ENCODE measurements at places on chromosomes 6 and 20.

- DNase-seq, result no peak
These were observed 39.7 kb downstream of the SNX9 start for GRCh38 chr6:157862706-157863105.

GRCh38 chr20:51022803-51023616, at the start of gene KCNG1:
KCNG1 (minus strand) TSS chr20:51023107; CDS start chr20:51010338, 12,769 bp downstream.
- peak; percentile 52 for DNase-seq

GRCh38 chr6:99219788-99220187, 129.7 kb downstream of the FAXC start:
- DNase-seq, result no peak

- DNase-seq, result no peak
These were observed 265.4 kb upstream of the CDH4 start for GRCh38 chr20:60986506-60987156.

GRCh38 chr6:42819803-42820511, 38.1 kb downstream of the BICRAL start:
- DNase-seq, result no peak

DNA sequence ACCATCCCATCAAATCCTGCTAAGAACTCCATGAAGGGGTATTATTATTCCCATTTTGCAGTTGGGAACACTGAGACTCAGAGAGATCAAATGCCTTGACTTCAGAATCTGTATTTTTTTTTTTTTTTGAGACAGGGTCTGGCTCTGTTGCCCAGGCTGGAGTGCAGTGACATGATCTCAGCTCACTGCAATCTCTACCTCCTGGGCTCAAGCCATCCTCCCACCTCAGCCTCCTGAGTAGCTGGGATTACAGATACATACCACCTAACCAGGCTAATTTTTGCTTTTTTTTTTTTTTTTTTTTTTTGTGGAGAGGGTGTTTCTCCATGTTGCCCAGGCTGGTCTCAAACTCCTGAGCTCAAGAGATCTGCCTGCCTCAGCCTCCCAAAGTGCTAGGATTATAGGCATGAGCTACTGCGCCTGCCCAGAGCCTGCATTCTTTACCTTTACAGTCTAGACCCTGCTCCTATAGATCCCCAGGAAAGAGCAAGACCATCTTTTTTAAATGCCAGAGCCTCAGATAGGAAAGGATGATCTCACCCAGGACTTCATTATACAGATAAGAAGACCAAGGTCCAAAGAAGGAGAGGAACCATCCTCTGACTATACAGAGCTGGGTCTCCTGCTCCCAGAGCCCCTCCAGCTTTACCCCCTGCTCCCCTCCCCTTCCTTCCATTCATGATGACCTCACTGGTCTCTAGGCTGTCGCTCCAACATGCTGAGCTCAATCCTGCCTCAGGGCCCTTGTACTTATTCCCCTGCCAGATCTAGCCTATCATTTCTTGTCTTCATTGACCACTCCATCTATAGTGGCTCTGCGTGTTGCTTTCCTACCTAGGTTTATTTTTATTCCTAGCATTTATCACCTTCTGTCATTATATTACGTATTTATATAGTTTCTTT, 138.6 kb downstream of the CEBPB start:
- DNase-seq, result no peak

DNA sequence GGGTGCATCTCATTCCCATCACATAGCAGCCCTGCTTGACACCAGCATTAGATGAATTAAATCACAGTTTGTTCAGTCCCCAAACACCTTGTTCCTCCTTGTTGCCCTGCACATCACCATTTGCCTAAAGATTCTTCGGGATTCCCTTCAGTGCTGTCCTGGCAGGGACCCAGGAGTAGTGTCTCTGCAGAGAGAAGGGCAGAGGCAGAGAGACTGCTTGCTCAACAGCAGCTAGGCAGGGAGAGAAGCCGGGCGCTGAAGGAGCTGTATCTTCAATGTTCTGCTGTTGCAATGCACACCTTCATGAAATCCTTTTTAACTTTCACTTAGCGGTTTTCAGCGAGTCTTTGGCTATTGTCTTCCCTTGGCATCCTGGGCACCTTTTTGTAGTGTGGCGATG, 362.9 kb downstream of the FARS2 start:
- DNase-seq, result no peak

GRCh38 chr6:158487495-158487894, 72.4 kb upstream of the TMEM181 start:
- DNase-seq, result no peak

DNA sequence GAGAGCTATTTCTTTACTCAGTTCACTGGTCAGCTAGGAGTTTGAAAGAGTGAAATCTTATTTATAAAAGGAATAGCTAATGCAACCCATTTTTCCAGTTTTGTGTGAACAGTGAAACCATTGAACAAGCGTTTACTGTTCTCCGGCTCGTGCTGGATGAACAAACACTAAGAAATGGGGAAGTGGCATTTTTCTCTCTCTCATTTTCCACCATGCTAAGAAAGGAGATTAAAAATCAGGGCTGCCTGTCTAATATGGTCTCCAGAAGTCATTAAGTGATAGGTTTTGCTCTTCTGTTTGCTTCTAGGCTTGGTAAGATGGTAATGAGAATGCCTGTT, 774 bp upstream of the SFT2D1 start:
- no peak for DNase-seq

GRCh38 chr6:84652356-84653026, 111.9 kb downstream of the TBX18 start:
- DNase-seq, result peak; percentile 53

DNA sequence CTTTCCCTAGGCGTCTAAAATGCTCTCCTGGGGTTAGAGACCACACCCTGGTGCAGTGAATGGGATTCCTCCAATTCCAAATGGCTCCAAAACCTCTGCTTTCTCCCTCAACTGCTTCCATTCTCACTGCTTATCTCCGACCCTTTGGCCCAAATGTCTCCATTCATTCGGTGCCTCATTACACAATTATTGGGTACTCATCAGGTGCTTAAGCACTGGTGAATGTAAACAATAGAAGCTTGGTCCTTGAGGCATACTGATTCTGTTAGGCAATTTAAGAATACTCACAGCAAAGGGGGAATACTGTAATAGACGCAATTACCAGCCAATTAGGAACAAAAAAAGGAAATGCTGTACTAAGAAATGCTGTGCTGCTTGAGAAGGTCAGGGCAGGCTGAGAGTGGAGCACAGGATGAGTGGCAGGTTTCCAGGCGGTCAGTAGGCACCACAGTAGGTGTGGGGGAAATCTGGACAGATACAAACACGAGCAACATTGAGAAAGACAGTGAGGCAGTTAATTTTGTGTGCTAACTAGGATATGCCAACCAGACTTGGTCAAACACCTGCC, 23.0 kb downstream of the GMDS start:
- DNase-seq, result no peak

DNA sequence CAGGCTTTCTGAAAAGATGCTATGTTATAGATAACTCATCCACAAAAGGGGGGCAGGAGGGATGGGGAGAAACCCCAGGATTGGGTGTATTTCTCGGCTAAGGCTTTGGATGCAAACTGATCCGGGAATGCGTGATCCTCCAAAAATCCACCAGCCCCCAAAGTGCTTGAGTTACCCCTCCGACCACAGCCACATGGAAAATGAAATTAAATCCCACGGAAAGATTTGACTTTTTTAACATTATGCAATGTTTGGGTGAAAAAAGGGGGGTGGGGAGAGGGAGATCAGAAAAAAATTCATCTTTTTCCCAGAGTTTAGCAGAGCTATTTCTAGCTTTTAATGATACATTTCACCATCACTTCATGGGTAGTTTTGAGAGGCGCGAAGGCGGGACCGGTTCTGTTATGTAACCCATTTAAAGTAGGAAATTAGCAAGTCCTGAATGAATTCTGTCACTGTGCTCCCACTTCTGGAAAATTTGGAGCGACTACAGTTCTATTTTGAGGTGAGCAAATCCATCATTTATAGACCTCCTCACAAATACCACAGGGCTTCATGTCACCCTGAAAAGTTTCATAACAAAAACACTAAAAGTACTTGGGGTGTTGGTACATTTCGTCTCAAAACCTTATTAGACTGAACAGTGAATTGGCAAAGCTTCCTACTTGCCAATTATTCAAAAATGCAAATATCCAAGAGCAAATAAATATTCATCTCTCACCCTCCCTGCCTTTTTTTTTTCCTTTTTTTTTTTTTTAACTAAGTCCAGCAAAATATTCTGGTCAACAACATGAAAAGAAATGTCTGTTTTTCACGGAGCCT, 51.9 kb upstream of the NFATC2 start:
- no peak for DNase-seq

- DNase-seq, result no peak
These were observed 94.0 kb downstream of the SHLD1 start for GRCh38 chr20:5844063-5844681.

GRCh38 chr20:59937150-59937549, 3.0 kb downstream of the PPP1R3D start:
- no peak for DNase-seq

GRCh38 chr6:29099190-29099589, at the start of gene OR2J1:
OR2J1 (plus strand) TSS chr6:29099490; CDS start chr6:29100943, 1,453 bp downstream.
- no peak for DNase-seq

DNA sequence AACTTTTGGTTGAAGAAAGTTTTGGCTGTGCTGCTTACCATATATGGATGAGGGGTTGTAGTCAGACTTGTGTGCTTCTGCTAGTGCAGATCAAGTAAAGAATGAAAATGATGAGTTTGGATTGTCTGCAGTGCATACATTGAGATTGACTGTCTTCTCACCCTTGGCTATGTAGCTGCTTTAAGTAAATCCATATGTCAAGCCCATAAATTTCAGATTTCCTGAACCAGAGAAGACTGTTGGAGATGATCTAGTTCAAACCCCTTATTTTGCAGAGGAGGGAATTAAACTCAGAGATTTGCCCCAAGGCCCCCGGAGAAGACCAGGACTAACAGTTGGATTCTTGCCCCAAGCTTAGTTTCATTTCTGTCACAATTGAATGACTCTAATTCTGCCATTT, 67.2 kb downstream of the PKIB start:
- DNase-seq, result no peak

GRCh38 chr20:53922901-53923314, 147.5 kb downstream of the BCAS1 start:
- no peak for DNase-seq

DNA sequence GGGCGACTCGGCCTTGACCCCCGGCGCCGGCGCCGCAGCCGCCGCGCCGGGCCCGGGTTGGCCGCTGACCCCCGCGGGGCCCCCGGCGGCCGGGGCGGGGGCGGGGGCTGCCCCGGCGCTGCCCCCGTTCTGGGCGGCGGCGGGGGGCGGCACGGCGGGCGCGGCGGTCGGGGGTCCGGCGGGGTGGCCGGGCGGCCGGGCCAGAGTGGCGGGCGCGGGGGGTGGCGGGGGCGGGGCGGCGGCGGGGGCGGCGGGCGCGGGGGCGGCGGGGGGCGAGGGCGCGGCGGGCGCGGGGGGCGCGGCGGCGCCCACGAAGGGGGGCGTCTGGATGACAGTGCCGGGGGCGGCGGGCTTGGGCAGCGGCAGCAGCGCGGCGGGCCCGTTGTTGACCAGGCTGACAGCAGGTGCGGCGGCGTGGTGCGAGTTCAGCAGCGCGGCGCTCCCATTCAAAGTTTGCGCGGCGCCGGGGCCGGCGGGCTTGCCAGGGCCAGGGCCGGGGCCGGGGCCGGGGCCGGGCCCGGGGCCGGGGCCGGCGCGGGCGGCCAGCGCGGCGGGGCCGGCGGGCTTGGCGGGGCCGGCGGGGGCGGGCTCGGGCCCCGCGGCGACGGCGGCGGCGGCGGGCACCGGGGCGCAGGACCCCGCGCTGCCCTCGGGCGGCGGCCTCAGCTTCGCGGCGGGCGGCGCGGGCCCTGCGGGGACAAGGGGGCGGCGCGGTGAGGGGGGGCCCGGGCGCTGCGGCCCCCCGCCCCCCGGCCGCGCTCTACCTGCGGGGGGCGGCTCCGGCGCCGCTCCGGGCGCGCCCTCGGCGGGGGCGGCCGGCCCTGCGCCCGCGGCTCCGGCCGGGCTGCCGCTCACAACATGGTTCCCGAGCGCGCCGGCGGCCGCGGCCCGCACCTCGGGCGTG, 659 bp downstream of the TAF4 start:
- DNase-seq, result no peak

DNA sequence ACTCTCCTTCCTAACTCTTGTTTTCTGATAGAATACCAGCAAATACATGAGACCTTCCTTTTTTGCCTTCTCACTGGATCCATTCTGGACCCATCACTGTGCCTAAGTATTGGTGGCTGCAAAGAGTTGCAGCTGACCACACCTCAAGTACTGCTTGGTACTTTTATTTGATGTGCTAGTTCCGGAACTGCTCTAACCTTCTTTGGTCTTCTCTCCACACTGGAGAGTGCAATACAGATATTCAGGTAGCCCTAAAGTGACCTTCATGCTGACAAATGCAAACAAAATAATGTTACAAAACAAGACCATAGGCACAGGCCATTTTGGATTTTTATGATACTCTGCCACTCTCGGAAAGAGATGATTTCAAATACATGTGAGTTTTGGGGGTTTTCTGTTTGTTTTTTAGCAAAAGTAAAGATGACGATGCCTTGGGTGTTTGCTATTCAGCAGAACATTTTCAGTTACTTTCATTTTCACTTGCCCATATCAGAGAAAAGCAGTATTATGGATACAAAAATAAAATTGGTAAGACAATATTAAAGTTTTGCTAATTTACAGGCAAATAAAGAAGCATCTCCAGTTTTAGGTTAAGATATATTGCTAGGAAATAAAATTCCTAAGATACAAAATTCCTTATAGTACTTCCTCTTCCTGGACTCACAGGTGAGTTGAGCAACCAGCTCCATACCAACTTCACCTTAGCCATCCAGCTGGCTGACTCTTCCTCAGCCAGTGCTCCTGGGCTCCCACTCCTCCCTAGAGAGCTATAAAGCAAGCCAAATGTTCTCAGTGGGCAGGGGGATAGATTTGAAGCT, 42.0 kb downstream of the PTPRK start:
- DNase-seq, result no peak

- DNase-seq, result no peak
These were observed 194.8 kb downstream of the FRK start for GRCh38 chr6:115865914-115866313.

- no peak for DNase-seq
These were observed 36.8 kb upstream of the ME1 start for GRCh38 chr6:83467620-83468036.

GRCh38 chr6:170437719-170438401, 115.2 kb downstream of the PSMB1 start:
- no peak for DNase-seq

GRCh38 chr6:37897321-37897720, 77.8 kb downstream of the ZFAND3 start:
- no peak for DNase-seq

DNA sequence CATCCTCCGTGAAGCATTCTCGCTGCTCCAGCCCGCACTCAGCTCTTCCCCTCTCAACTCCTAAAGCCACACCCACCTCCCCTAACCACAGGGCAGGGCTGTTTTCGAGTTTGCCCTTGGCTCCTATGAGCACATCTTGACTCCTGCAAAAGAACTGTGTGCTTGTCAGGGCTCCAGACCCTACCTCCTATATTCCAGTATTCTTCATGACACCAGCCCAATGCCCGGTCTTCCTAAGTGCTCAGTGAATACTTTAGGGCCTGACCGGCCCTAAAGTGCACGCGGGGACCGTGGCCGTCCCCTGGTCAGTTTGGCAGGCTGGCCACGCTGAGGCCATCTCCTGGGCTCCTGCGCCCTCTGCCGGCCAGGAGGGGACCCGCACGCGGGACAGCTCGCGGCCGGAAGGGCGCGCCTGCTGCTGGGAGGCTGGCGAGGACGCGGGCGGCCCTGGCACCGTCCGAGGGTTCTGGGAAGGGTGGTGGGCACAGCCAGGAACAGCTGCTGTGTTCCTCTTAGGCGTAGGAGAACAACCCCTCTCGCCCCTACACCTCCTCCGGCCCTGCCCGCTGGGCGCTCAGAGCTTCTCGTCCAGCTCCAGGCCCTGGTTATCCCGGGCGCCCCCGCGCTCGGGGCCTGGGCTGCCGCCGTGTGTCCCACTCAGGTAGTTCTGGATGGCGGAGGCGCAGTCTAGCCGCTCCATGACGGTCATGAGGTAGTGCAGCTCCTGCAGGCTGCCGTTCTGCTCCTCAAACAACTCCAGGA, 11.0 kb downstream of the UNC5CL start:
- peak; percentile 38 for DNase-seq

Measured in stromal cell of bone marrow (primary cell).